Epithelial cell of proximal tubule (primary cell): ENCODE measurements at places on chromosomes 7 and 10. TPM values are rescaled to one million over a fixed set of nuclear protein-coding genes. Genes with fewer than 3 reads are reported as not detected.

GRCh38 chr7:111788286-111789047, 226.2 kb upstream of the IMMP2L start:
- no peak for DNase-seq

DNA sequence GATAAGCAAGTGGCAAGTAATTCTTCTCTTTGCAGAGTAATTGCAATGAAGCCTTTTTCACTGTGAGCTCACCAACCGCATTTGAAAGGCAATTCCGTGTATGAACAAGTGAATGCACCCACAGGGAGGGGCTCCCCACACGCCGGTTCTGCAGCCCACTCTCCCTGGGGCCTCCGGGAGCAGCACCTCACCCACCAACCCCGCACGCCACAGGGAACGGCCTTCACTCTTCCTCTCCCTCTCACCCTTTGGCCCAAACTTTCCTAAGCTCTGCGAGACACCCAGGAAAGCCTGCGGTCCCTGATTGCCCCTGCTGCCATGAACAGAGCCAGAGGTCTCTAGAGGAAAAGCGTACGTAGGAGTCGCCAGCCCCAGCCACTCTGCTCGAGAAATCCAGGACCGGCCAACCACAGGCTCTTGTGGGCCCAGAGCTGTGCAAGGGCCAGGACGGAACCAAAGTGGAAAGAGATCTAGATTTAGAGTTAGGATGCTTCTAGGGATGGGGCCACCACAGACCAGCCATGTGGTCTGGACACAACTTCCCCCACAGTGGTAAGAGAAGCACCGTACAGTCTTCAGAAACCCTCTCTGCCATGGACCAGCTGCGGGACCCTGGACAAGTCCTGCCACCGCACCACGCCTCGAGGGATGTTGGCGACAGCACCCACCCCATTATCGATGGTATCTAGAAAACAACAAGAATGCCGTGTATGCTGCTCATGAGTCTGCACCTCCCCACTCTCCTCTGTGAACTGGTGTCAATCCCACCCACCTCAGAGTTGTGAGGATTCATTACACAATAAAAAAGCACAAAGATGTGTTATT, 3.6 kb downstream of the WDR86 start:
- DNase-seq: no peak

DNA sequence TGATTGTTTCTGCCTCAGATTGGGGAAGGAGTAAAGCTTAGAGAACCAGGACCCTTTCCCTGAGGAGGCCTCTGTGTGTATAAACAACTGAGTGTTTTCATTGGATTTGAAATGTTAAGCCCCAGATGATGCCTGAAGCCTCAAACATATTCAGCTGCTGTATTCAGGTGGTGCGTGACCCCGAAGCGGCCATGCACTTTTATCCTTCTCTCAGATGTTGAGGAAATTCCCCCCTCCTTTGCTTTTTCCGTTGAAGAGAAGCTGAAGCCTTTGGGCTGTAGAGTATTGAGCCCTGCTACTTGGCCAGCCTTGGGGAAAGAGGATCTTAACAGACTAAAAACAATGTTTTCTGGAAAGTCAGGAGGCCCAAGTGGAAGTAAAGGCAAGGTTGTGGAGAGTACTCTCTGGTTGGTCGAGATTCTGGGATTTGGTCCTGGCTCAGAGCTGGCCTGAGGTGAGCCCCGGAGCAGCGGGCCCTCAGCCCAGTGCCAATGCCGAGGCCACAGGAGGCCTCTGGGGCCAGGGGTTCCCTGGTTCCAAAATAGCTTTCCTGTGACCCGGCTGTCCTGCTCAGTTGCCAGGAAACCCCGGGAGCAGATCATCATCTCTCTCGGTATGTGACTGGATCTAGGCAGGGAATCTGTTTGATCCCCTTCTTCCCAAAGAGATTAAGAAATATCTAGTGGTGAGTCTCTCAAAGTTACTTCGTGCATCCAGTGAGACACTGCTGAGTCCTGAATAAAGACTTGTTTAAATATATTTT, 22.5 kb downstream of the FKBP6 start:
- DNase-seq: no peak

DNA sequence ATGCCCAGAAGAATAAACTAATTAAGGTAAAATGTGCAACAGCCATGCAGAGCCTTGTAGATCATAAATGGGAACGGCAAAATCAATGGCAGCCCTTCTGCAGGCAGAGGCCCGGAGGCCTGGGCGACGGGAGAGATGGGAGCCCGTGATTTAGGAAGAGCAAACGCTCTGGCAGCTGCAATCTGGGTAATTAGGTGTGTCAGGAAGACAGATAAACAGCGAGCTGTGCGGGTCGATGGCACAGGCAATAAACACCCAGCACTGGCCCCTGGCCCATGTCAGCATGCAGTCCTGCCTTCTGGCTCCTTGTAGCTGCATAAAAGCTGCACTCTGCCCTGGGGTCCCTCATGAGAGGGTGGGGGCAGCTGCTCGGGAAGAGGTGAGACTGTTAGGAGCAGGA, 78.0 kb downstream of the GOLGA7B start:
- no peak for DNase-seq

The GPR15LG gene
- 1.0 TPM in 1 of 2 replicates, not detected in the other for total RNA-seq

DNA sequence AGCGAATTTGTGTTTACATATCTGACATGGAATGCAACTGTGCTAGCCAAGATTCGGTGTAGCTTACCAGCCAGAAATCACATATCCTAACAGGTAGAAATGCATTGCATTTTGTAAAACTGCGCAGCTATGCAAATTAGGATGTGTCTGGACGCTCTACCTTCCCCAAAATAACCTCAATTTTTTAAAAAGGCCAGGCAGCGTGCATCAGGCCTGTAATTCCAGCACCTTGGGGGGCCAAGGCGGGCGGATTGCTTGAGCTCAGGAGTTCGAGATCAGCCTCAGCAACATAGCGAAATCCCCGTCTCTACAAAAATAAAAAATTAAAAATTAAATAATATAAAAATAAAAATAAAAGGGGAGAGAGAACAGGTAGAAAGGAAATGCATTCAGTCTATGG, 305.0 kb downstream of the TYW1 start:
- no peak for DNase-seq

The GPRIN2 gene
- total RNA-seq: 4.5 and 9.1 TPM in 2 replicates

- DNase-seq: no peak
Observed at GRCh38 chr10:116255886-116256751, 16.9 kb downstream of the GFRA1 start.

- DNase-seq: no peak
Observed at GRCh38 chr7:124801330-124801895, 35.8 kb upstream of the GPR37 start.

DNA sequence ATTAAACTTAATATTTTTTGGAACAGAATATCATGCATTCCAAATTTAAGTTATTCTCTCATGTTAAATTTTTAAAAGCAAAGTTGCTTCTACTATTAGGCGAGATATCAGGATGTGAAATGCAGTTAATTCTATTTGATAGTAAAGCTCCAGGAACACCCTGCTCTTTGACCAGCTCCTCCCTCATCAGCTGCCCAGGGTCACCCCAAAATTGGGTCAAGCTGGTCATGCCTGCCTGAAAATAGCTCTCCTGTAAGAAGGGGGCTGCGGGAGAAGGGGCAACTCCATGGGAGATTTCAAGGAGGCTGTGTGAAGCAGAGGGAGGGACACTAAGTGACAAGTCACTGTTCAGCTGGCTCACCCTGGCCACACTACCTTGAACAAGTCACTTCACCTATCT, 5.9 kb downstream of the PPP1R3C start:
- no peak for DNase-seq

- no peak for DNase-seq
Observed at GRCh38 chr7:102068846-102069245, 217.8 kb upstream of the SH2B2 start.

- no peak for DNase-seq
Observed at GRCh38 chr7:54769203-54769602, 10.2 kb upstream of the SEC61G start.

DNA sequence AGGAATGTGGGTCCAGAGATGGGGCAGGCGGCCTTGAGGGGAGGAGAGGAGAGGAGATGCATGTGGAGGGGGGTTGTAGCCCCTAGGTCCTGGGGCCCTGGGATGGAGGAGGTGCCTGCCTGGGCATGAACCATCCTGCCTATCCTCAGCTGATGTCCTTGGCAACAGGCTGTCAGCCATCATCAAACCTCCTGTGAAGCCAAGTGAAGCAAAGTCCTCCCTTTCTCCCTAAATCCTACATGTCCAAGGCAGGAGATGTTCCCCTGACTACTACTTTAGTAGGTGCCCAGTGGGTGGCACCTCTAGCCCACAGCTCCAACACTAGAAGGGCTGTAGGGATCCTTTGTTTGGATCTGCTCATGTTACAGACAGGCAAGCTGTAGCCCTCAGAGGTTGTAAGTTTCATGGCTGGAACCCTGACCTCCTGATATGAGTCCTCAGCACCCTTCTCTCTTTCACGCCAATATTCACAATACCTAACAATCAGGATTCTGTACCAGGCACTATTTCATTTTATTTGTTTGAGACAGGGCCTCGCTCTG, 66.6 kb upstream of the SYPL1 start:
- no peak for DNase-seq

GRCh38 chr10:47283848-47284247, 16.1 kb upstream of the GDF10 start:
- DNase-seq: no peak

- peak; percentile 20 for DNase-seq
Observed at GRCh38 chr7:18693406-18693805, 197.9 kb downstream of the HDAC9 start.

- no peak for DNase-seq
Observed at GRCh38 chr10:123140164-123140982, 4.6 kb downstream of the HMX3 start.

DNA sequence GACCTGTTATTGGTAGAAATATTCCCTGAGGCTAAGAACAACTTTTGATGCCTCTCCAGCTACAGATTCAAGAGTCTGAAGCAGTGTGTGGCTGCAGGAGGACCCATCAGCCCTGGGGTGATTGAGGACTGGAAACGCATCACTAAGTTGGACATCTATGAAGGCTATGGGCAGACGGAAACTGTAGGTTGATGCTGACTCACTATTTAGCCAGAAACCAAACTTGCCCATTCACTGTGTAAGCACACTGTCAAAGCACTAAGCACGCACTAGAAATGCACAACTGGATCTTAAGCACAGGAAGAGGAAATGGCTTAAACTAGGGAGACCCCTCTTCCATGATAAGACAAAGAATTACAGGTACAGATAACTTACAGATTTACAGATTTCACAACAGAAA, 20.8 kb downstream of the ACSM6 start:
- no peak for DNase-seq

The C10orf53 gene
- total RNA-seq: not detected in 2 replicates

The EEPD1 gene
- 3.9 and 10.8 TPM in 2 replicates for total RNA-seq

DNA sequence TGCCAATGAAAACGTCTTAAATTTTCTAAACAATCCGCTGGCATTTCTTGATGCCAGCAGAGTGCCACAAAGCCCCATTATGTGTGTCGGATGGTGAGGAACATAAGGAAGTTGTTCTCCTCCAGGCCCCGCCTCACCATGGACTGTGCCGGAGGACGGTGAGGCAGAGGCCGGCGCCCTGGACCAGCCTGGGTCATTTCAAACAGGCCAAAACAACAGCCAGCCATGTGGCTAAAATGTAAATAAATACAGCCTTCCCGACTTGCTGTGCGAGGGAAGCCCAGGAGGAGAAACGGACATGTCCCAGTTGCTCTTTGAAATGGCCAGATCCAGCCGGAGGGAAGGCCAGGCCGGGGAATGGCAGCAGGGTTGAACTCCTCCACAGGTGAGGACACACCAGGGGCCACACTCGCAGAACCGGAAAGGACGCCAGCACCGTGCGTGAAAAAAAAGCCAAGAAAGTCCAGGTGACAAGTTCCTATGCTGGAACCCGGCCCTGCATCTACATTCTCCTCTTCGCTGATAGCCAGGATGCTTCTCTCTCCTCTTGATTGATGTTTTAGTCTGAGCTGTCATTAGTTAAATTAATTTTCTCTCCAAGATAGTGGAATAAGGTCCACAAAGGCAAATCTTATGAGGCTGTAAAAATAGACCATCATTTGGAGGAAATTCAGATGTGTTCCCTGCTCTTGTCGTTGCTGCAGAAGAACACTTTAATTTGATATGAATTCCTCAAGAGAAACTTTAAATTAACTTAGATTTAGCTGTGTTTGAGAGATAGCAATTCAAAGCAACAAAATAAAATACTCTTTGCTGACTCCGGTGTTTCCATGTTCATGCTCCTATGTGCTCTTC, 64.6 kb downstream of the EBF3 start:
- no peak for DNase-seq

The MEST gene
- total RNA-seq: 42.0 and 66.4 TPM in 2 replicates

The CRCP gene
- 26.9 and 47.0 TPM in 2 replicates for total RNA-seq

- DNase-seq: no peak
Observed at GRCh38 chr7:7416031-7416858, 119.4 kb downstream of the COL28A1 start.

DNA sequence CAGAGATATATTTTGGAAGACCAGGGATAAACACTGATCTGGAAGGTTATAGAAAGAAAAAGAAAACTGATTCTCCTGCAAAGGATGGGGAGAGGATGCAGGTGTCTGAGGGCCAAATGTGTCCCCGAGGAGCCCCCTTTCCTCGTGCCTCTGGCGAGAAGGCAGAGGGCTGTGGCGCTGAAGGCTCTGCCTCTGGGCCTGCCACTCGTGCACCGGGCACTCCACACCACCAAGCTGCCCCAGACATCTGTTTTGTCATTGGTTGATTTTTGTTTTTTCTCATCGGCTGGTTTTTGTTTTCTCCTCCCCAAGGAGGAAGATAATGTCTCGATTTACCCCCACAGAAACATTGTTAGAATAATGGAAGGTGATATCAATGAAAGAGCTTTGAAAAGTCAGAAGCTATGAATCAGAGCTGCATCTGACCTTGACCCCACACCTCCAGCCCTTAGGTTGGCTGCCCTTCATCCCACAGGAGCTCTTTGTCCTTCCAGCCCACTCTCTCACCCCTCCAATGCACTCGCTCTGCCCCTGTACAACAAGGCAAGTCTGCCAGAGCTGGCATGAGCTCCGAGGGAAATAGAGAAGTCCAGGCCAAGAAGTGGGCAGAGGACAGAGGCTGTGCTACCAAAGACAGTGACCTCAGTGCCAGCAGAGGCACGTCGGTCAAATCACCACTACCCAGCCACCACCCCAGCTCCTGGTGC, 124.8 kb downstream of the TCERG1L start:
- no peak for DNase-seq

The FGL2 gene
- total RNA-seq: not detected in 2 replicates

- no peak for DNase-seq
Observed at GRCh38 chr7:147071536-147071935, 954.9 kb downstream of the CNTNAP2 start.

The SEC31B gene
- 0.87 and 2.9 TPM in 2 replicates for total RNA-seq

DNA sequence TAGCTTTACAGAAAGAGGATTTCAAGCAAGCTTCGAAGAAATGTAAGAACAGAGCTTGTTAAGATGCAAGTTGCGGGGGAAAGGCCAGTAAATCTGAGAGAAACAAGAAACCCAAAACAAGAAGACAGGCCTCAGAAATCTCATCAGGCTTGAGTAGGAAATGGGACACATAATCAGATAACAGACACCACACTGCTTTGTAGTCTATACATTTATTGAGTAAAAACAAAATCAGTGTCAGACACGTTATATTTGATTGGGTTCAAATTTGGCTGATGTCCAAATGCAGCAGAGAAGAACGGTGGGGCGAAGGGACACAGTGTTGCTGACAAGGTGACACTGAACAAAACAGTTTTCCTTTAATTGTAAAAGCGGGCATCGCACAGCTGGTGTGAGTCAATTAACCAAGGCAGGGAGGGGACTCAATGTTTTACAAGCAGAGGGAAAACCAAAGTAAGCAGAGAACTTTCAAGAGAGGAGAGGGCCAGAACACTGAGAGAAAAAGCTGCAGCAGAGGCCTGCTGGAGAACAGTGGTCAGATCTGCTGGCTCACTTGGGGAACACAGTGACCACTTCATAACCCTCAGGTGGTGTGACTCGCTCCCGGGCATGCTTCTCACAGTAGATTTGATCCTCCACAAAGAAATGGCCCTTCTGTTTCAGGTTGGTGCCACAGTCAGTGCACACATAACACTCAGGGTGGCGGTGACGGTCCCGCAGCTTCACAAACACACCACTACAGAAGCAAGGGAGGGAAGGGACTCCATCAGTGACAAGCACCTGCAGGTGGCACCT, 43.5 kb downstream of the ACSM6 start:
- no peak for DNase-seq
